Foreskin fibroblast (primary cell): ENCODE measurements at places on chromosomes 4 and X.

DNA sequence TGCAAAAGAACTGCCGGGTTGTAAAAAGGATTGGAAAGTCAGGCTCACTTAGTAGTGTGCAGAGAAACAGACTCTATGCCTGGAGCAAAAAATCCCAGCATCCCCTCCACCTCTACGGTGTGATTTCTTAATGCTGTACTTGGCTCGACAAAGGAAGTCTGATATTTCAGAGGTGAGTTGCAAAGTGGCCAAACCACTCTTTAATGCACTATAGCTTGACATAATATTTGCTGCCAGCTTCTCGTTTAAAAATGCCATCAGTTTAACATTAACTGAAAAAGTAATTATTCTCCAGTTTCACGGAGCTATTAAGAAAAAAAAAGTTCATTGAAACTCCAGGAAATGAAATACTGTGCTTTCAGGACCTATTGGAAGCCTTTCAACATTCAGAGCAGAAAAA, 448.3 kb upstream of the ZFP42 start:
- DNase-seq = peak; percentile 35

DNA sequence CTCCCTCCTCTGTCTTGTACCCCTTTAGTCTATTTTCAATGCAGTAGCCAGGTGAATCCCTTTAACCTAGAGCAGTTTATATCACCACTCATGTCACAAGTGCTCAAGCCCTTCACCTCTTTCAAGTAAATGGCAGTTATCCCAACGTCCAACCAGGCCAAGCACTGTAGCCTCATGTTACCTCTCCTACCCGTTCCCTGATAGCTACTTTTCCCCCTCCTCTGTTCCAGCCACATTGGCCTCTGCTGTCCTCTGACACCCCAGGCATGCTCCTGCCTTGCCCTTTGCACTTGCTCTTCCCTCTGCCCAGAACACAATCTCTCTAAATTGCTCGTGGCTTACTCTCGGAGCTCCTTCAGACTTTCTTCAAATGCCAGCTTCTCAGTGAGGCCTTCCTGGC, 15.2 kb downstream of the GUCY1B1 start:
- DNase-seq = no peak

DNA sequence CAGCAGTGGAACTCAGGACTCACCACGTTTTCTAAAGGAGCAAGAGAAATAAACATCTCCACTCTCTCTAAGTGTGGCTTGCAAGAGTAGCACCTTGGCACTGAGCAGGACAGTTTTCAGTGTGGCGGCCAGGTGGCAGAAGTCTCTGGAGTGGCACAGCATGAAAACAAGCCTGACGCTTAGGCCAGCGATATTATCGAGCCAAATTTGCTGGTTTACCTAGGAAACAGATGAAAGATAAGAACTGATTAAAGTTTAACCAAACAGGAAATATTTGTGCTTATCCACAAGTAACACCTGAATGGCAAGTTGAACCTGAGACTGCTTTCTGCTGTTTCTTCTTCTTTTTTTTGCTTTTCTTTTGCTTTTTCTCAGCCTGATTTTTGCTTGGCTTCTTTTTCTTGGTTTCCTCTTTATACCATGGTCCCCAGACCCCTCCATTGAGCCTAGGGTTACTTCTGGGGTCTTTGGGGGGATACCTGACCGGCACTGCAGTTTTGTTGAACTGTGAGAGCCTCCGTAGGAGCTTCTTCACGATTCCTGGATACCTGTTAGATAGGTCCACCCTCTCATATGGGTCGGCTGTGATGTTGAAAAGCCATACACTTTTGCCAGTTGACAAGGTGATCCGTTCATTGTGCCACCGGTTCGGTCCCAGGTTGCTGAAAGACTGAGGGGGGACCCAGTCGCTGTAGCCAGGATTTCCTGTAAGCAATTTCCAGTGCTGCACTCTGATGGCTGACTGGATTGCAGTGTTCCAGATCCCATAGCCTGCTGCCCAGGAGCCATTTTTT, 77.3 kb downstream of the ARSJ start:
- DNase-seq = no peak

DNA sequence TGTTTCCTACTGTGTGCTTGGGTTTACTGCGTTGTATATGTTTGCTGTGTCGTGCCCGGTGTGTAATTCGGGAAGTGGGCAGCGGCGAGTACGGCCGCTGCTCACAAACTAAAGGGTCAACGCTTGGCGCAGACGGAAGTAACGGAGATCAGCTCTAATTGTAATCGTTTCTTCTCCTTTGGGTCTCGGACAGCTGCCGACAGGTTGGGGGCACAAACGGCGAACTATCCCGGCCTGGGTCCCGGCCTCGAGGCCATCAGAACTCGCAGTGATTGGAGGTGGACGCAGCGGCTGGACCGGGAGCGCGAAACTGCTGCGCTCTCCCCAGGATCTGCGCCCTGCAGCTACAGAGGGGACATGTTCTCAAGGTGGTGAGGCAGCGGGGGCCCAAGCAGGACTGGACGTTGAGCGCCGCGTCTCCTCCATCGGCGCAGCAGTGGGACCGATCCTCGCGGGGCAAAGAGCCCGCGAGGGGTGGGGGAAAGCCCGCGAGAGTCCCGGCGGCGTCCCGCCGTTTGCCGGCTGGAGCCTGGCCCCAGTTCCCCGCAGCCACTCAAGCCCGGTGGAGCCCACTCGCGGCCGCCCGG, 516 bp upstream of the ZIC3 start:
- DNase-seq = no peak

GRCh38 chrX:19627081-19627480, 111.8 kb upstream of the MAP3K15 start:
- no peak for DNase-seq

DNA sequence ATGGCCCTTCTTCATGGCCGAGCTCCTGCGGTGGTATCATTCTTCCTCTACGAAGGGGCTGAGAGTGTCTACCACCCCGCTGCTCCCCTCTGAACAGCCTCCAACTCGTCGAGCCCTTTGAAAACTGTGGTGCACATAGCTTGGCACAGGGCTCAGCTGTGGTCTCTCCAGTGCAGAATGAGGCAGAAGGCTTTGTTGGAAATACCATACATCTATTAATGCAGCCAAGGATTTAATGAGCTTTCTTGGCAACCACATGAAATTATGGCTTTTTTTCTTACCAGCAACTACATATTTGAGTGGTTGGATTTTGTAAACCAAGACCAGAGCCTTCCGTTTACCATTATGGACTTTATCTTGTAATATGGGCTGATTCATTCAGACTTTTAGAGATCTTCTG, 61.7 kb upstream of the CBR4 start:
- no peak for DNase-seq

DNA sequence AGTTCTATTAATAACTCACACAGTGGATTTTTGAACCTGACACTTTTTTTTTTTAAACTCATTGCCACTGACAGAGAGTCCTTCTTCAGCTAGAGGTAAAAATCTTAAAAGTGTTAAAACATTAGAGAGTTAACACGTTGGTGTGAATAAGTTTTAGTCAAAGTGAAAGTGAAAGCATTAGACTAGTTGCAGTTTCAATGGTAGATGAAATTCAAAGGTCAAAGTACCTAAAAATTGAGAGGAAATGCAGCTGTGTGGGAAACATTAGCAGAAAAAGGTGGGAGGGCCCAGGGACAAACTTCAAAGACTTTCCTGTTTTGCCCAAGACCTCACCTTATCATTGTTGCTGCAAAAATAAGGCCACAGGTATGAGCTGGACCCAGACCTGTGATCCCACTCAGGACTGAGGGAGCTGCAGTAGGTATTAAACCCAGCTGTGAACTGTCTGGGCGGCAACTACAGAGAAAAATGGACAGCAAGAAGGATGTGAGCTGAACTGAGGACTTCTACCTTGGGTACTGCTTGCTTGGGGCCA, 17.6 kb upstream of the GABRA4 start:
- no peak for DNase-seq

- no peak for DNase-seq
Observed at GRCh38 chr4:179225594-179225993, 1783.4 kb upstream of the AGA start.
